ENCODE measurements at places on chromosomes 1 and 21.

DNA sequence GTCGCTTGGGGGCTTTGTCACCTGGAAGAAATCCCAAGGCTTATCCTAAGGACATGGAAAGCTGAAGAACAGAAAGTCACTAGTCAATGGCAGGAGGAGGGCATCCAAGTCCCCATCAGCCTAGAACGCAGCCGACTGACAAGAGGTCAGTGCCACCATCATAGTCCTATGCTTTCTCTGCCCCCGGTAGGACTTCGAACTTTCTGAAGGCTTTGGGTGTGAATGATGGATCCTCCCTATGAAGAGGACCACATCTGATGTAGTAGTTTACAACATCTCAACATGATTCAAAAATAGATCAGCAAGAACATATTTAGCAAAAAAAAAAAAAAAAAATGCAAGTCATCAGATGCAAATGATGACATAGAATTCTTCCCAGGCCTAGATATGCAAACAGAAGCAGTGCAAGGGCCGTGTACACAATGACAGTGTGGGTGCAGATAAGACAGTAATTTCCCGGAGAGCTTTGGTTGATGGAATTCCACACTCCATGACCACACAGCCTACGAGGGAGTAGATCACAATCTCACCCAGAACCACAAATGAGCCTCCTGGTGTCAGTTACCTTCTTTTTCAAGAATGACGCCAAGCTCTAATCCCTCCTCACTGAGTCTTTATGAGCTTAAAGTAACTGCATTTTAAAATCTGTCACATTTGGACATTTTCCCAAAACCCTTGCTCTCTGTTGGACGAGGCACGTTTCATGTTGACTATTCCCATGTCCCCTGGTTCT lies 88.2 kb downstream of the PSMG1 start:
- no peak for DNase-seq

- DNase-seq, result no peak
Measured at GRCh38 chr21:31364253-31364945, 20.3 kb upstream of the TIAM1 start.

- DNase-seq, result no peak
Measured at GRCh38 chr21:42561762-42562650, 48.4 kb downstream of the SLC37A1 start.

DNA sequence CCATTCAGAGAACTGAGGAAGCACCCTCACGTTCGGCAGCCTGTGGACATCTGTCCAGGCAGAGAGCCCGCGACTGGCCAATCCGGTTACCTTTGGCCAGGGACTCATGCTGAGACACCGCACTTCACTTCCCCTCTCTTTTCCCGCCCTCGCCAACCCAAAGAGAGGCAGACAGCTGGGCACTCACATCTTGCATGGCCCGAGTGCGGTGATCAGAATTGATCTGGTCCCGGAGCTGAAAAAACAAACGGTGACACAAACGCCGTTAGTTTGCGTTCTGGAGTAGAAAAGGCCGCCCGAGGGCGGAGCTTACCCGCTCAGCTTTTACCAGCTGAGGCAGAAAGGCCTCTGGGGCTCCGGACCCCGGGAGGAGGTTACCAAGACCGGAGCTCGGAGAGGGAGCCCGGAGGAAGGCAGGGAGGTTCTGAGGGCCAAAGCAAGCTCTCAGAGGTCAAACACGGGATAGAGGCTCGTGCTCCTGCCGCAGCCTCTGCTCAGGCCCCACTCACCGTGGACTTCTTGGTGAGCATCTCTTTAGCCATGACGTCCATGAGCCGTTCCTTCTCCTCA lies 376 bp downstream of the SF3A3 start:
- DNase-seq, result peak; percentile 47

- no peak for DNase-seq
Measured at GRCh38 chr1:243799908-243800307, 50.1 kb downstream of the AKT3 start.

DNA sequence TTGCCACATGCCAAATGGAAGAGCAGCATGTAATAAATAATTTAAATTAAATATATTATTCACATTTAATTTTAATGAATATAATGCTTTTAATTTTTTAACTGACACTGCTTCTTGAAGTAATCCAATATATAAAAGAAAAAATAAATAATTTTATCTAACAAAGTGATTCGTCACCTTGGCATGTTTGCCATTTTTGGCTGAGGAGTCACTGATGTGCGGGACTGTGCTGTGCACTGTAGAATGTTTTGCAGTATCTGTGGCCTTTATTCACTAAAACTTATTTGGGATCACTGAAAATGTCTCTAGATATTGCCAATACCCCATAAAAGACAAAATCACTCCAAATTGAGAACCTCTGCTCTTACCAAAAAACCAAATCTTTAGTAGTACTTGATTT lies 807.8 kb downstream of the BRINP3 start:
- no peak for DNase-seq

GRCh38 chr1:12634156-12634555 lies 9.7 kb upstream of the AADACL4 start:
- no peak for DNase-seq

DNA sequence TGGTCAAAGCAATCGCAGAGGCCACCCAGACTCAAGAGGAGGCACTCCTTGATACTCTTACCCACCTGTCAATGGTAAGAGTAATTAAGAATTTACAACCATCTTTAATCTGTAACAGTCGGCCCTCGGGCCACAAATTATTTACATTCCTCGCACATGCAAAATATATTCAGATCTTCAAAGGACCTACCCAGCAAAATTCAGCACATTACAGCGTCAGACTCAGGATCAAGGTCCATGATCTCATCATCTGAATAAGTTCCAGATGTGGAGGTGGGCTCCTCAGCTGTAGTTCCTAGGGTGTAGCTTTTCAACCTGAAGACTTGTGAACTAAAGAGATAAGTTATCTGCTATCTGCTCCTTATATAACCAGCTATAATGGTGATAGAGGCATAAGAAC lies 17.1 kb upstream of the RNF11 start:
- DNase-seq, result no peak

GRCh38 chr1:181038399-181038873 lies 4.7 kb downstream of the MR1 start:
- DNase-seq, result peak; percentile 88

DNA sequence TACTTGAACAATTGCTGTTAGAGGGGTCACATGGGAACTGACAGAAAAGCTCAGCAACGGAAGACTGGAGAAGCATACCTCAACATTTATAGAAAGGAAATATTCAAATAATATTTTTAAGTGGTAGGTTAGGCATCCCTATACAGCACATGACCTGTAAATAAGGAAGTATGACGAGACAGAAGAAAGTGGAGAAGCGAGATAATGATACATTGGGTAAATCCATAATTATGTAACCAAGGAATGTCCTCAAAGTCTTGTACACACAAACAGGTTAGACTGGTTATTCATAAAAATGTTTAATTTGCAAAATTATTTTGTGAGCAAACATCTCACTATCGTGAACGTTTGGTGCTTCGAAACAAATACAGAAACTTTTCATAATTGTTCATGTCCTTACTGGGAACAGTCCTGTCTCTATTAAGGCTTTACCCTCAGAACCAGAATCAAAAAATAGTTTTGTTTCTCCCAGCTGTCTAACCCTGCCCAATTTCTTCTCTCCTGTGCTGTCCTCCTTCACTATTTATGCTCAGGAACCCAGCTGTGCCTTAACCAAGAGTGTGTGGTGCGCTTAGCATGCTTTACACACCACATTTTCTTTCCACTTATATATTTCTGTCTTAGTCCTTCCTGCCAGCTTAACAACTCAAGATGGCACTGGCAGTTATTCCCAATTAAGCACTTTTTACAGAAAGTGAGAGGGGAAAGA lies 10.2 kb downstream of the KMO start:
- DNase-seq, result no peak

DNA sequence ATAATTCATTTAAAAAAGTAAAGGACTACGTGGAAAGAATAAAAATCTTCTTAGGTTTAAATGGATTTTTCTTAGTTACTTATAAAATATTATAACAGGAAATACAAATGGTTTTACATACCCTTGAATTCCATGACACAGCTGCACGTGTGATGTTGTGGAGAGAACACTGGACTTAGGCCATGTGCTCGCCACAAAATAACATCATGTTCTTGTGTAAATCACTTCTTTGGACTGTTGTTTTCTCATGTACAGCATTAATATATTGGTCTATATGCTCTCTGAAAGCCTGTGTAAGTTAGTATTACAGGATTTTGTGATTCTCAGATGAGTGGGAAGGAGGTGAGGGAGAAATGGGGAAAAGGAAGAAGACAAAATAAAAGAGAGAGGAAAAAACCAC lies 228.2 kb downstream of the DNM3 start:
- DNase-seq, result no peak

DNA sequence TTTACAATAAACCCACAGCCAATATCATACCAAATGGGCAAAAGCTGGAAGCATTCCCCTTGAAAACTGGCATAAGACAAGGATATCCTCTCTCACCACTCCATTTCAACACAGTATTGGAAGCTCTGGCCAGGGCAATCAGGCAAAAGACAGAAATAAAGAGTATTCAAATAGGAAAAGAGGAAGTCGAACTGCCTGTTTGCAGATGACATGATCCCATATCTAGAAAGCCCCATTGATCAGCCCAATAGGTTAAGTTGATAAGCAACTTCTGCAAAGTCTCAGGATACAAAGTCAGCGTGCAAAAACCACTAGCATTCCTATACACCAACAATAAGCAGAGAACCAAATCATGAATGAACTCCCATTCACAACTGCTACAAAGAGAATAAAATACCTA lies 235.5 kb downstream of the DPYD start:
- no peak for DNase-seq

DNA sequence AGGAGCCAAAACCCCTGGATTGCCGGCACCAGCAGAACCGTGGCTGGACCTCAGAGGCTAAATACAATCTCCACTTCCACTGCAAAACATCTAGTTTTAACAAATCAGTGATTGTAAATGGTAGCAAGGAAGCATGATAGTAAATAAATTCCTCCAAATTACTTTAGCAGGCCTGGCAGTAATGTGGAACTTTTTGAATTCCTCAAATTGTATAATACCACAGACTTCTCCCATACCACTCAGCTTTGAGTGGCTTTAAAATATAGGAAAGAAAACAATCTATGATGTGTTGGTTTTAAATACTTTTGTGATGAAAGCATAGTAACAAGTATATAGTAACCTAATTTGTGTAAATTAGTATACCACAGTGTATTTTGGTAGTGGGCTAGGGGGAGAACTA lies 34.1 kb downstream of the NIBAN1 start:
- no peak for DNase-seq

DNA sequence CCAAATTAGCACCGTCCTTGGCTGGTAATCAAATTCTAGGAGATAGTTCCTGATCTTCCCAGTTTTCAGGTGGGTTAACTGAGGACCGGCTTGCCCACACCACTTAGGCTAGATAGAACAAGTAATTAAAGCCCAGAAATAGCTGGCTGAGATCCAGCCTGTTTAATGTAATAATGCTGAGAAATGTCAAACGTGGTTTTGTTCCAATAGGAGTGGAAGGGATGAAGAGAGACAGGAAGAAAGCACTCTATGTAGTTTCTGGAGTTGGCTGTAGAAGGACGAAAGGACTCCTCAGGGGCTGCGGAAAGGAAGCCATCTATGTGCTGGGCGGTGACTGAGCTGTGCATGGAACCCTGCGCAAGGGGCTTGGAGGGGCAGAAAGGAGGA lies 18.6 kb downstream of the NAV1 start:
- no peak for DNase-seq

DNA sequence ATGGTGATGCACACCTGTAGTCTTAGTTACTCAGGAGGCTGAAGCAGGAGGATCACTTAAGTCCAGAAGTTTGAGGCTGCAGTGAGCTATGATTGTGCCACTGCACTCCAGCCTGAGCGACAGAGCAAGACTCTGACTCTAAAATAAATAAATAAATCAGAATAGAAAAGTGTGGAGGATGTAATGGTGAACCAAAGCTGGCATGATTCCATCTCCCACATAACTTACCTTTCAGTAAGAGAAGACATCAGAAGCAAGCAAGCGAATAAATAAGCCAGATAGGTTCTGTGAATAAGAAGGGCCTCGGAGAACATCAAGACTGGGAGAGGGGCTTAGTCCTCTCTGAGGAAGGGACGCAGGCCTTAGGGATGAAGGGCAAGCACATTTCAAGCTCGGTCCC lies 59.5 kb downstream of the TOMM20 start:
- no peak for DNase-seq

DNA sequence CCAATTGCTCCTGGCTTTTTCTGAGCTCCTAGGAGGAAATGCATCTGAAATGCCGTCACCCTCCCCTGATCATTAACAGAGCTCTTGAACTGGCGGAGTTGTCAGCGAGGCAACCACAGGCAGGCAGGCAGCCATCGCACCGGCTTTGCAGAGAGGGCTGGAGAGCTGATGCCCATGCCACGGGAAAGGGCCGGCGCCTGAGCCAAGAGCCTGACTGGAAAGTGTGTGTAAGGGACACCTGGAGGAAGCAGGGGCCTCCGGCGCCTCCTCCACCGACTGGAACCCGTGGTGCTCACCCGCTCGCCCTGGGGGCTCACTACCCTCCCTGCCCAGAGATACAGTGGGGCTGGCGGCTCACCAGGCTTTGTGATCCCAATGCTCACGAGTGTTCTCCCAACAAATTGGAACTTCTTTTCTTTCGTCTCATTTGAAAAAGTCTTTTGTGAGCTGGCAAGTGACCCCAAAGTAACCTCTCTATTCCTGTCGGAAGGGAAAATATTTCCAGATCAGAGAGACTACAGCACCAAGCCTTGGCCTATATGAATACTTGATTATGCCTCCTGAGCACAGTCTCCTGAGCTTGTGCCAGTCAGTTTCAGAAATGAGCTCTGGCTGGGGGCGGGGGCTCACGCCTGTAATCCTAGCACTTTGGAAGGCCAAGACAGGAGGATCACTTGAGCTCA lies 97.7 kb upstream of the SLC25A33 start:
- no peak for DNase-seq

GRCh38 chr1:27864264-27864895 lies 8.0 kb upstream of the THEMIS2 start:
- no peak for DNase-seq

DNA sequence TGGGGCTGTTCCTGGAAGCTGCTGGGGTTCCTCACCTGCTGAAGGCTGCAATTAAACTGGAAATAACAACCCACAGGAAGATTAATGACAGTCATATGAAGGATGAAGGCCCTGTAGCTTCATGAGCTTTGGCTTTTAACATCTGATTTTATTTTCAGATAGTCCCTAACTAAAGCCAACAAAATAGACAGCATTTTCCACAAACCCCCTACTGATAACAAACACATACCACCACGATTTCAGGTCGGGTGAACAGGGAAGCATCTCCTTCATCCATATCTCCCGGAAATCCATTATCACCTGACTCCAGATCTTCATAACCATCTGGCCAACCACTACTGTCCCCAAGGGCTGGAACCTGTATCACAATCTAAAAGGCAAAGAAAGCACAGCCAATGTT lies 169.6 kb downstream of the TGFBR3 start:
- DNase-seq, result no peak
